Gastroesophageal sphincter (tissue), 4 donors: ENCODE measurements at places on chromosomes 4 and X.

GRCh38 chrX:78838709-78839108 is 91.2 kb downstream of the LPAR4 start:
- ATAC-seq, result no peak

GRCh38 chrX:24423960-24424359 is 41.1 kb upstream of the PDK3 start:
- peak; percentile 32 for ATAC-seq

GRCh38 chr4:113289766-113290165 is 240.3 kb downstream of the ANK2 start:
- no peak for ATAC-seq

DNA sequence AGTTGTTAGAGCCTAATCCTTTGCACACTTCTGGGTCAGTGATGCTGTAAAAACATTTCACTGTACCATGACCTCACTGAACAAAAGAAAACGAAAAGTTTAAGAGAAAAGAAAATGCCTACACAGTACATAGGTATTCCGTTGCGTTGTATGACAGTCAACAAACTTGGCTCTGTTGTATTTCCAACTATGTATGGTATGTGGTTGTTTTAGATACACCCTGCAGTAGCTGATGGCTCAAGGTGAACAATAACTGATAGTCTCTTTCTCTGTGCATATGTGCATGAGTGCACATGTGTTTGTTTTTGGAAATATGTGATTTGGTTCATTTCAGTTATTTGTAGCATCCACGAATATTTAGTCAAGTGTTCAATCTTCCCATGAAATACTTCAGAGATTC is 176.0 kb downstream of the BMPR1B start:
- no peak for ATAC-seq

- no peak for ATAC-seq
These were observed 27.3 kb downstream of the DDX60 start for GRCh38 chr4:168291242-168291641.

GRCh38 chr4:42579903-42580302 is 77.0 kb downstream of the ATP8A1 start:
- ATAC-seq, result no peak
